Stimulated activated CD8-positive, alpha-beta memory T cell treated with anti-CD3 and anti-CD28 coated beads, Interleukin-15, amount 100 ng/mL, for 24 hours (primary cell): ENCODE measurements at places on chromosomes 3 and 15.

DNA sequence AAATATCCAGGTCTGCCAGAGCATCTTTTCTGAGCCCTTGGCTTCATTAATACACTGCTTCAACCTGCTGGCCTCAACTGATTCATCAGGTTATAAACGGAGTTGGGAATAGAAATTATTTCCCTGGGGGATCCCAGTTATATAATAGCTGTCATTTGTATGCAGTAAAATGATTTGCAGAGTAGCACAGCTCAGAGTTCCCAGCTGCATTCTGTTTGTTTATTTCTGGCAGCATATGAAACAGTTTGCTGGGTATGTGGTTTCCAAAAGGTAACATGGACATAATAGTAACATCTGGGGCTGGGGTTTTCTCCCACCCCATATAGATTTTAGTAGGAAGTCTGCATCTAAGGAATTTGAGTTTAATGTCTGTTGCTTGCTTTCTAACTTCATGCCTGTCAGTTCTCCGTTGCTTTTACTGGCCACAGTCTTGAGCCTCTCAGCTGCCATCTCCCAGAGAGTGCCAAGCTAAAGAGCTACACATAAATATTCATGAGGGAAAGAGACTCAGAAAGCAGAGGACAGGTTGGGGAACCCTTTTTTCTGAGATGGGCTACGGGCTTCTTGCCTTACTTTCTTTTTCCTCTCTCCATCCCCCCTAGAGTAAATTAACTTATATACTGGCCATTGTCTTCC, 124.6 kb downstream of the TMEM108 start:
- no peak for DNase-seq

DNA sequence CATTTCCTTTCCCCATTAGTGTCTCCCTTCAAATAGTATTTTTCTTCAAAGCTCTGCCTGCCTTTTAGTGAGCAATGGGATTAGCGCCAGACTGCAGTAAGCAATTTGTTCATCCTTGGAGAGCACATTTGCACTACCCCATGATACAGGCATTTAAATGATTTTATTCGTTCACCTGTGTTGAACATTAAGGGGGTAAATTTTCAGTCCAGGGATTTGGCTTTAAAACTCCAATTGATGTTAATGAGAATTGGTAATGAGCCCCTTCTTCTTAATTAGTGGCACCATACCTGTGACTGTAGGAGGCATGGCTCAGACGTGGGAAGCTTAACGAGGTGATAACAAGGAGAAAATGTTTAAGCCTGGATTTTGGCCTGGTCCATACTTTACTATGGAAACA, 161.4 kb upstream of the NANOGP8 start:
- no peak for DNase-seq

GRCh38 chr15:72840114-72840513, 56.6 kb upstream of the ADPGK start:
- DNase-seq, result no peak

GRCh38 chr3:29936766-29937165, 655.9 kb downstream of the RBMS3 start:
- DNase-seq, result no peak

GRCh38 chr3:148833223-148833622, 5.6 kb downstream of the CPB1 start:
- no peak for DNase-seq

DNA sequence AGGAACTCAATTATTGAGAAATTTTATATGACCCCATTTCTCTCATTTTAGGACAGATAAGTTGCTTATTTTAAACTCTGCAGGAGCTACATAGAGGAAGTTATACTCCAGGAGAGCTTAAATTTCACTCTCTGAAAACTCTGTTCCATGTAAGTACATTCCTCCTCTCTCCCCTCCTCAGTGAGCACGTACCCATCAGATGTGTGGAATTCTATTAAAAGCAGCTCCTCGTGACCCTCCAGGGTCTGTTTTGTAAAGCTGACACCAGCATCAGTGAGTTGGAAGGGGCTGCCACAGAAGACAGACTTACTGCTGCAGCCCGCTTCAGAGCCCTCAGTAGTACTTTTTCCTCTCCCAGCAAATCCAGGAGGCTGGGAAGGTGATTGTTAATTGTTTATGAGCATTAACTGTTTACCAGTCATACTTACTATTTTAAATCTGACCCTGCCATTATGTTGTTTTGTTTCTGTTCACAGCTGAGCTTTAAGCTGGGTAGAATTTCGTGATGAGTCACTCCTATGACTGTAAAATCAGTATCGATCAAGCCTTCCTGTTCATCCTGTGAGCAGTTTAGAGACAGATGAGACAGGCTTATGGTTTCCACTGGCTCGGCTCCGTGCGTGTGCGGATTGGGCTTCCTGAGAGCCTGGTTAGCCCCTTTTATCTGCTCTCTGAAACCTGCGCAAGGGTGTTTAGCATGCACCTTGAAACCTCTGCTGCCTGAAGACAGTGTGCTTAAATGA, 20.4 kb downstream of the IGF1R start:
- no peak for DNase-seq

- no peak for DNase-seq
Observed at GRCh38 chr3:194998417-194998816, 272.5 kb downstream of the XXYLT1 start.

DNA sequence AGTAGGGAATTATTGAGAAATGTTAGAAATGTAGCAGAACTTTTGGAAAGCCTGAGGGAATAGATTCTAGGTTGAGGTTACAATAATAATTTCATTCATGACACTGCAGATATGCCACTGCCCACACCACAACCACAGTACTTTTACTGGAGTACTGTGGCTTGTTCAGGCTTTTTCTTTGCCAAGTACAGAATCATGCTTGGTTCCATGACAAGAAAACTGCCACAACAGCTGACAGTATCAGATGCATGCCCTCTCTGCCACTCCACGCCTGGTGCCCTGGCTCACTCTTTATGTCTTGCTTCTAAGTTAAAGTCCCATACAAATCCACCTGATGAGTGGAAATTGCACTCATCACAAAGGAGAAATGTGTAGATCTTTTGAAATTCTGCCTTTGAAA, 398.6 kb downstream of the ZIC1 start:
- no peak for DNase-seq

DNA sequence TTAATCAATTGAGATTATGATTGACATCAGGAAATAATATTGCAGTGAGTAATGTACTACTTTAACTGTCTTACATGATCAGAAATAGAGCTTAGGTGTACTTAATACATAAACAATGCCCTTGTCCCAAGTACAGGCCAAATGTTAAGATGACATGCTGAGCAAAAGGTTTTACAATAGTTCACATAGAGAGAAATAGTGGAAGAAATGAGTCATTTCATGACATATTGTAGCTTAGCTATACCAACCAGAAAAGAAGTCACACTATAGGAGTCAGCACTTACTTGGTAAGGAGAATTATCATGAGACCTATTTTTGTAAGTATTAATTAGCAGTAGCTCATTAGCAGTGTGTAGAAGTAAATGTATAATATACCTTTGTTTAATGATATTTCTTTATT, 96.4 kb upstream of the NANOGP8 start:
- no peak for DNase-seq

DNA sequence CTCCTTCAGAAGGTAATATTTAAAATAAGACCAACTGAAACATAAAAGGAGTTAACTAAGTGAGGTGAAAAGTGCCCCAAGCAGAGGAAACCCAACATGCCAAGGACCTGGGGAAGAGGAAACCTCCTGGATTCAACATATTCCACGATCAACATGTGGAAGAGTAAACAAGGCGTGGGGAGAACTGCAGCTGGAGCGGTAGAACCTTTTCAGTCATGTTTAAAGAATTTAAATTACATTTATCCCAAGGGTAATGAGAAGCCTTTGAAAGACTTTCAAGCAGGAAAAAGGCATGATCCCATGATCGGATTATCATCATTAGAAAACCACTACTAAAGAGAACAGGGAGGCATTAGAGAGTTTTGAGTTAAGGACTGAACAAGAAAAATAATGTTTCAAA, 330.7 kb downstream of the FHIT start:
- DNase-seq, result no peak

- no peak for DNase-seq
Observed at GRCh38 chr15:65298731-65299130, 2.9 kb downstream of the RNU5A-1 start.

GRCh38 chr15:88710027-88710715, 71.4 kb downstream of the ISG20 start:
- DNase-seq, result no peak

DNA sequence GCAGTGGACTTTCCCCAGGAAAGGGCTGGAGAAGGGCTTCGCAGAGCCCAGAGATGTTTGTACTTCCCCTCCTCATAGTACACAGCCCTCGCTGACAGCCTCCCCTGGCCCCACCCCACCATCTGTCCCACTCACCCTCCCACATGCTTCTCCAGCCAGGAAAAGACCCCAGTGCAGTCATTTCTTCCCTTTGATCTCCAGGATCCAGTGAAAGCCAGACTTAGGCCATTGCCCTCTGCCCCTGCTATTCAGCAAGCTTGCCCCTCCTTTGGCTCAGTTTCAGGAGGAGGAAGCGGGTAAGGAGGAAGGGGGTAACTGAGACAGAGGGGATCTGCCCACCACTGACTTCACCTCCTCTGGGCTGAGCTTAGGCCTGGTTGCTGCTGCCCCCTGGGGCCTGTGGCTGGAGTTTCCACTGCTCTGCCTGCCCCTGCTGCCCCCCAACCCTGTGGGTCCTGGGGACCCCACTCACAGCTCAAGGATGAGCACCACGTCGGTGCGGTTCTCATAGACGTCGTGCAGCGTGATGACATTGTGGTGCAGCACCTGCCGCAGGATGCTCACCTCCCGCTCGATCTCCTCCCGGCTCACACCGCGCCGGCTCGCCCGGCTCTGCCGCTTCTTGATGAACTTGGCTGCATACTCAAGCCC, 63.1 kb downstream of the DAPK2 start:
- no peak for DNase-seq

DNA sequence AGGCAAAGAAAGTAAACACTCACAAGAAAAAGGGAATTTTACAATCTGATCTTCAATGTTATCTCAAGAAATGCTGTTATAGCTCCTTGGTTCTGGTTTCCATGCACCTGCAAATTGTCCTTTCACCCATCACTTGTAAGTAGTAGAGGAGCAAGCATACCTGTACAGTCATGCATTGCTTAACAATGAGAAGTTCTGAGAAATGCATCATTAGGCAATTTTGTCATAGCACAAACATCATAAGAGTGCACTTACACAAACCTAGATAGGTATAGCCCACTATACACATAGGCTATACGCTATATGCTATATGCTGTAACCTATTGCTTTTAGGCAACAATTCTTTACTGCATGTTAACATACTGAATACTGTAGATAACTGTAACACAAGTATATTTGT, 672.3 kb downstream of the FHIT start:
- no peak for DNase-seq

DNA sequence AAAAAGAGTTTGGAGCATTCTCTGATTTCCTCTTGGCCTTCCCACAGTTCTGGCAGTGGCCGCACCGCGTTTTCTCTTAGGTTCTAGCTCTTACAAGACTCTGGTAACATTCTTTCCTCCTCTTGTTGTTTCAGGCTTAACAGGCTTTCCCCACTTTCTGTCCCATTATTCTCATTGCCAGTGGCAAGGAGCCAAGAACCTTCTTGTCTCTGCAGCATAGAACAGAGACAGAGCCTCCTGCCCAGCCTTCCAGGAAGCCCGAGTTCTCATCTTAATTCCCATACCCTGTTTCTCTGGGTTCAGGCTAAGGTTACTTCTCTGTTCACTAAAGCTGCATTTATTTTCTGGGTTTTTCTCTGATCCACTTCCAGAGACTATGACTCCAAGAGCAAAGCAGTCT, 61.1 kb downstream of the DUT start:
- DNase-seq, result no peak

DNA sequence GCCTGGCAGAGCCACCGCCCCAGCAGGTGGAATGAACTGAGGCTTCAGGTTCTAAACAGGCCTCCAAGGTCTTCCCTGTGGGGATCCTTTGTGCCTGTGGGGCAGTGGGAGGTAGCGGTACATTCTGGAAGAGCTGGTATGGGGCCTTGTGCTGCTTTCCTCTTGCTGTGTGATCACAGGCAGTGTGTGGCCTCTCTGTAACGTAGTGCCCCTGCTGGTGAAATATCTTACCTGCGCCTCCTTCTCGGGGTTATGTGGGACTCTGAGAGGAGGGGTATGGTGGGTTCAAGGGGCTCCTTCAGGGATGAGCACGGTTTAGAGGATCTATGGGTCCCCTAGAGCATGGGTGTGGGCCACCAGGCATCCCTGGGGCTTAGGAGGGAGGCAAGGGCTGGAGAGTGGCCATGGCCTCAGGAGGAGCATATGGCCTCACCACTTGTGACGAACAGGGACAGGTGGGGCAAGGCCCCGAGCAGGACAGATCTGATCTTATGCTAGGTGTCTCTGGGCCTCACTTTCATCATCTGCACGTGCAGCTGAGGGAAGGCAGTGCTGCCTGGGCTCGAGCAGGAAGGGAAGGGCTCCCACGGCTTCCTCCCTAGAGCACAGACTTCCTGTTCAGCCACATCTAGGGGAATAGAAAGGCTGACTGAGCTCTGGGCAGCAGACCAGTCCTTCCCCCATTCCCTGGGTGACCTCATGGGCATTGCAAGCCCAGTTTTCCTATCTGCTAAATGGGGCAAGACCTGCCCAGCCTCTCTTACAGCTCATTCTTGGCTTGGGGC, 1.9 kb upstream of the ALS2CL start:
- DNase-seq, result no peak

DNA sequence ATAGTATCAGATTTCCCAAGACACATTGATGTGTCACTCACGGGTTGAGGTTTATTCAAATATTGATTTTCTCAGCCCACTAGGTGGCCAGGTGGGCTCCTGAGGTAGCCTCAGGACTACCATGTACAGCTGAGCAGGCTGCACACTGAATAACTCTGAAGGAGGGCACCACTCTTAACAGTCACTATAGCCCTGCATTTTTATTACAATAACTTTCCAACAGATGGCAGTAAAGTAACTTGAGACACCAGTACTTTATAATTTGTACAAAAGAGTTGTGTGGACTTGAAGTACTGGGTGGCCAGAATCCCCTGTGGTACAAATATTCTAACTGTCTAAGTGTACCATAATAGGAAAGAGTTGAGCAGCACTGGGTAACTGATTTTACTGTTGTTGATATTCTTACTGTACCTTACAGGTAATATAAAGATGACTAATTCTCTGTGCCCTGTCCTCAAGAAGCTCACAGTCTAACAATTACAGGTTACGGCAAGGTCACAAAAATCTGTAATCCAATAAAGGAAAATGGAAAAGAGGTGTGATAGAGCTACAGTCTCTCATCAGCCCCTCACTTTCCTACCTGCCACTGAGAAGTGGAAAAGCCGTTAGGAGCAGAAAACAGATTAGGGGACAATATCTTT, 76.0 kb downstream of the ETFA start:
- no peak for DNase-seq

- DNase-seq, result no peak
Observed at GRCh38 chr3:13020159-13020750, 53.0 kb downstream of the IQSEC1 start.

DNA sequence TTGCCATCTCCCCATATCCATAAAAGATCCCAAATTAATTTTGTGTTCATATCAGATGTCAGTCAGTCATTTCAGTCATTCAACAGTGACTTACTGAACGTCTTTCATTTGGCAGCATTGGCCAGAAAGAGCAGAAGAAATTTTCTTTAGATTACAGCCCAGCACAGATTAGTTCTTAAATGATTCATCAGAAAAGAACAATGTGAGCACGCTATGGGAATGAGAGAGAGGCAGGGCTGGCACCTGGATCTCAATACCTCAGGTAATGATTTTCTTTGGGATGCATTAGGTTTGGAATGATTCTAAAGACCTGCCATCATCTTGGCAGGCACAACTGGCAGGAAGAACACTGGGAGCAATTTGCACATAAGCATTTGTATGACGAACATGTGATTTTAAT, 41.6 kb downstream of the FBN1 start:
- DNase-seq, result no peak

GRCh38 chr3:111366515-111366914, 175.5 kb upstream of the CD96 start:
- DNase-seq, result no peak

- DNase-seq, result no peak
Observed at GRCh38 chr3:186128158-186128557, 19.3 kb upstream of the ETV5 start.
